ENCODE measurements at places on chromosomes 11 and 22. TPM values are rescaled to one million over a fixed set of nuclear protein-coding genes. Genes with fewer than 3 reads are reported as not detected.

DNA sequence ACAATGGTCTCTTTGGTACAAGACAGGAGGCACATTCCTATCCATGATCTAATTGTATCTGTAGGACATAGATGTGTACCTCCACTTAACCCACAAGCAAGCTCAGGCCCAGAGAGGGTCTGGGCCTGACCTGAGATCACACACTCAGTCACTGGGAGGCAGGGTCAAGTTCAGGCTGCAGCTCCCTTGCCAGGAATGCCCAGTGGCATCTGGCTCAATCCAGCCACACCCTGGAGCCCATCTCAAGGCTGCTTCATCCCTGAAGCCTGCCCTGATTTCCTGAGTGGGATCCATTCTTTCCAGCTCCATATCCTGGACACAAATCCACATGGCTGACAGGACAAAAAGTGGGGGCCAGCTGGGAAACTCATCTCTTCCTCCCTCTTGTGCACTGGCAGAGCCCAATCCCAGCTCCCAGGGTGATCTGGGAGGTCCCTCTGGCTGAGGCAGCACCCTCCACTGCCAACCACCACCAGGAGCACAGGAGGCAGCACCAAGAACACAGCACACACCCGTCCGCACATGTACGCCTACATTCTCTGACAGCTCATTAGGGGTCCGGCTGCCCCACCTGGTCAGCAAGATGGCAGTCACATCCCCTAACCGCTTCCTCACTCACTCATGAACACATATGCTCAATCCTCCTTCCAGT is 39.2 kb upstream of the KLHL35 start:
- DNase-seq, result peak; percentile 72

- DNase-seq, result no peak
Observed at GRCh38 chr11:112457532-112457931, 196.9 kb upstream of the PLET1 start.

PKDREJ gene
- not detected for total RNA-seq

DNA sequence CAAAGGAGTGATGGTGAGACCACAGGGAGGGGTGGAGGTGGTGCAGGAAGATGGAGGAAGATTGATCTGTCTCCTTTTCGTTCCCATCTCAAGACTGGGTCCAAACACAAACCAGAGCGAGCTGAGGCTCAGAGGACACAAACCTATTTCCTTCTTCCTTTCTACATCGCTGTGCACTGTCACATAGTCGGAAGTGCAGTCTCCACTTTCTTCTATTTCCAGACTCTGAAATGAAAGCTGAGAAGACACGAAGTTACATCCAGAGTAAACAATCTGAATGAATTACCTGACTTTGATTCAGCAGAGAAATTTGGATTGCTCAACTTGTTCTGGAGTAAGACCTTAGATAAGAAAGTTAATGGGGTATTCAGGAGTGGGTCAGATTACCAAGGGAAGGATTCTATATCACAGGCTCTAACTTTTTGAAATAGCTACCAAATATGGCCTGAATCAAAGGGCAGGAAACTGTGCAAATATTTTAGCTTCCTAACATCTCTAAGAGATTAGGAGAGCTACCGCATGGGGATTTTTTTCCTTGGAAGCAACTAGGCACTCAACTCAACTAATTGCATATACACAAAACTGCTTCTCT is 14.4 kb downstream of the OVCH2 start:
- DNase-seq, result no peak

GRCh38 chr11:68262544-68262827 is 9.3 kb downstream of the C11orf24 start:
- no peak for DNase-seq

DNA sequence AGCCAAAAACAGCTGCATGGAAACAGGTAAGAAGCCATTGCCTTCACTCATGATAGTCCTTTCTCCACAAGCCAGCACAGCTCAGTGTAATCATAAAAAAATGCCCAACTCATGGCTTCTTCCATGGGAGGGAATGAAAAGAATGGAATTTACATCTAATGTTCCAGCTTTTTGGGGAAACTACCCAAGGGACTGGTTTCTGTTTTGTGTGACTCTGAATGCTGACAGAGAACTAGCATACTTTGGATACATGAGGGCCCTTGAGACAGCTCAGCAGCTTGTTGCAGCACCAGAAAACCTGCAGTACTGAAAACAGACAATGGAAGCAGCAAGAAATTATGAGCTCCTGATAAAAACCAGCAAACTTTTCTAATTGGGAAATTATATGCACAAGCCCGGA is 24.2 kb upstream of the HORMAD2 start:
- DNase-seq, result peak; percentile 65

GRCh38 chr11:31355131-31355530 is 14.4 kb downstream of the DCDC1 start:
- peak; percentile 36 for DNase-seq

XKR3 gene
- total RNA-seq, result not detected

CNTF gene
- 1.8 TPM for total RNA-seq

GRCh38 chr11:18785411-18785810 is 6.2 kb downstream of the PTPN5 start:
- no peak for DNase-seq

PAMR1 gene
- 60.7 TPM for total RNA-seq

GRCh38 chr11:121723246-121723741 is 270.5 kb upstream of the SORL1-AS1 start:
- peak; percentile 69 for DNase-seq

TMA7B gene
- total RNA-seq, result not detected

DNA sequence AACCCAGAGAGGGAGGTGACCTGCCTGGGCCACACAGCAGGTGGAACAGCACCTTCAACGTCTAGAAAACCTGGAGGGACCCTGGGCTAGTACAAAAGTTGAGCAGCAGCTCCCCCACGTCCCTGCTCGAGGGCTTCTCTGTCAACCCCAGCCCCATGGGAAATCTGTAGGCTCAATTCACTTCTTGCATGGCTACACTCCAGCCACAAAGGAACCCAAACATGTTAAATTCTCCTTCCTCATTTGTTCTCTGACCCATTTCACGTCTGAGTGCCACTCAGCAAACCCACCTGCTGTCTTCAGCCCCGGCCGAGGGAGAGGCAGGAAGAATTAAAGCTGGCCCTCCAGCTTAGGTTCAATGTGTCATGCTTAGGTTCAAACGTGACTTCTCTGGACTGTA is 418.5 kb downstream of the MIAT start:
- DNase-seq, result no peak

DNA sequence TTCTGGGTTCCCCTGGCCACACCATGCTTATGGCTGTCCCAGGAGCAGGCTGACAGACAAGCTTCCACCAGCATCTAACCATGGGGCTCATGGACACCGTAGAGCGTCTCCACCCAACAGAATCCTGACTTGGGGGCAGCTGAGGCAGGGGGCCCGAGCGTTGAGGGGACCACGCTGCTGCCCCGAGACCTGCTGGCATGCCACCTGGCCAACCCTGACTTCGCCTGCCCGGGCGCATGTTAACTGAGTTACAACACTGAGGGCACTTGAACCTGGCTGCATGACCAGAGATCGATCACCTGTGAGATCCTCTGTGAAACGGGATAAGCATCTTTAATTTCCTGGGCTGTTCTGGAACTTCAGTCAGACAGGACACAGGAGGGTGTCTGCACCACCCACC is 13.7 kb downstream of the PPM1F start:
- peak; percentile 1 for DNase-seq

- no peak for DNase-seq
Observed at GRCh38 chr11:115764176-115764575, 260.0 kb upstream of the CADM1 start.

TSKU gene
- 24.2 TPM for total RNA-seq

CARNS1 gene
- total RNA-seq, result under 0.01 TPM

DNA sequence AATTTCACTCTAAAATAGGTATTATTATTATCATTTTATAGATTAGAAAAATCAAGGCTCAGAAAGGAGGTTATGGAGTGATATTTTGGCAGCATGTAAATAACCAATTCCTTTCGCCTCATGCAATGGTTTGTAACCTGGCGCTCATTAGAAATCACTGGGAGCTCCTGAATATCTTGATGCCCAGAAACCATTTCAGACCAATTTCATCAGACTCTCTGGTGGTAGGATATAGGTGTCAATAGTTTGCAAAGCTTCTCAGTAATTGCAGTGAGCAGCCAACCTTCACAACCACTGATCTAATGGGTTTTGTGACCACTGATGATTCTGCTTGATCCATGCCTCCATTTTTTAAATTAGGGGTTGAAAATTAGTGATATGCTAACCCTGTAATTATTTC is 57.8 kb upstream of the ZC3H12C start:
- DNase-seq, result no peak

DNA sequence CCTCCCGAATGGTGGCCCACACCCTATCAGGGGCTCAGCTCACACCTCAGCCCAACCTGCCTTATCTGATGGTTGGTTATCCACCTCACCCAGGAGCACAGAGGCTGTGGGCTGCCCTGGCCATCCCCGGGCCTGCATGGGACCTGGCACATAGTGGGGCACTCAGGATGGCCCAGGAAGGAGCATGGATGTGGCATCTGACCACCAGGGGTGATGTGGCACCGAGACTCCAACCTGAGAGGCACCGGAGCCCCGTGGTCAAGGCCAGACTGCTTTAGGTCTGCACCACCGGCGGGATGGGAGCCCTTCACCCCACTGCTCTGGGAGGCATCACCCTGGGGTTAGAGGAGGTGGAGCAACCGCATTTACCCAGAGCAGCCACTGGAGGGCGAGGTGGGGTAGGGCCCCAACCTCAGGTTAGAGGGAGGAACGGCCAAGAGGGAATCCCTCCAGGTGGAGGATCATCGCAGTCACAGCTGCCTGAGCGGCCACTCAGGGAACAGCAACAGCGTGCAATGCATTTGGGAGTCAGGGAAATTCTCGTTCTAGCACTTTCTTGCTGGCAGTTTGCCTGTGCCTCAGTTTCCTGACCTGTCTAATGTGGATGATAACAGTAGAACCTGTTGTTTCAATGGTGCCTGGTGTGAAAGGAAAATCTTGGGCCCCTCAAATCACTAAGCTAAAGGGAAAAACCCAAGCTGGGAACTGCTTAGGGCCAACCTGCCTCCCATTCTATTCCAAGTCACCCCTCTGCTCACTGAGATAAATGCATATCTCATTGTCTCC is 52.9 kb upstream of the CARS1 start:
- DNase-seq, result peak; percentile 92

DNA sequence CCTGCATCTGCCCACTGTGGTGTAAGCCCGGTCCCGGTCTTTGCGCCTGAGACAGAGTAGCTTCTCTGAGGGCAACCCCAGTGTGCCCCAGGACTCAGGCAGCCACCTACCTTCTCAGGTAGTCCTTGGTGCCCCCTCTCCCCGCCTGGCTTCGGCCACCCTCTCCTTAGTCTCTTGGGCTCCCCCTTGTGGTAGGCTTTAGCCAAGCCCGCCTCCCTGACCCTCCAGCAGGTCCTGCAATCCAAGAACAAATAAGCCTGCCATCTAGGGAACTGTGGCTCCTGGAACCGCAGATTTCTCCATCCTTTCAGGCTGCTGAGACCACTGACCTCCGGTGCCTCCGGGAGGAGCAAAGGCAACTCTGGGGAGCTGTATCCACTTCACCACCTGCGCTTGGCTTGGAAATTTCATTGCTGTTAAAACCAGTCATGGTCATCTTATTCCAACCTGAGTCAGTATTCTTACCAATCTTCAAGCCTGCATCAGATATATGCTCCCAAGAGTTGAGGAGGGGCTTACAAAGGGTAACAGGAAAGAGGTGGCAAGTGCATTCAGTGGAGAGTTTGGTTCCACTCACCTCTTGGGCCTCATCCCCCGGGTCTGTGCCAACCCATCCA is 52.8 kb upstream of the TENM4 start:
- DNase-seq, result peak; percentile 93

KCNJ1 gene
- not detected for total RNA-seq

ASRGL1 gene
- 0.59 TPM for total RNA-seq

- DNase-seq, result no peak
Observed at GRCh38 chr11:123161376-123162030, 33.5 kb downstream of the CLMP start.

OOSP4A gene
- not detected for total RNA-seq
